Ammon's horn (tissue), 1 donor: ENCODE measurements at places on chromosomes 4 and X.
A peak's percentile ranks its signal among the peaks of the same experiment; 100 is the strongest.

GRCh38 chr4:102620697-102621497 is 119.7 kb downstream of the NFKB1 start:
- DNase-seq = peak; percentile 78

DNA sequence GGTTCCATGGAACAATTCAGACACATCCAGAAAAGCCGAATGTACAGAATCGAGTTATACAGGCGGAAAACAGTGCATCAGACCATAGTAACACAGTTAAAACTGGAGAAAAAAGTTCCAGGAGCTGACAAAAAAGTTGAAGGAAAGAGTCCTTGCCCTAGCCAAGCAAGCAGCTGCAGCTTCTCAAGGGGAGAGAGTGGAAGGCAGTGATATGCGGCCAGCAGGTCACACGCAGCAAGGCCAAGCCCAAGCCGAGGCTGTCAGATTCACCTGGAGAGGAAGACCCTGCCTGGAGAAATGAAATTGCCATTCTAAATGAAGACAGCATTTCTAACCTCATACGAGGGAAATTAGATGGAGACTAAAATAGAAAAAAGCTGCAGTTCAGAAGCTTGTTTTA is 55.8 kb downstream of the RGS12 start:
- no peak for DNase-seq

GRCh38 chr4:94011190-94011589 is 182.6 kb downstream of the ATOH1 start:
- no peak for DNase-seq

DNA sequence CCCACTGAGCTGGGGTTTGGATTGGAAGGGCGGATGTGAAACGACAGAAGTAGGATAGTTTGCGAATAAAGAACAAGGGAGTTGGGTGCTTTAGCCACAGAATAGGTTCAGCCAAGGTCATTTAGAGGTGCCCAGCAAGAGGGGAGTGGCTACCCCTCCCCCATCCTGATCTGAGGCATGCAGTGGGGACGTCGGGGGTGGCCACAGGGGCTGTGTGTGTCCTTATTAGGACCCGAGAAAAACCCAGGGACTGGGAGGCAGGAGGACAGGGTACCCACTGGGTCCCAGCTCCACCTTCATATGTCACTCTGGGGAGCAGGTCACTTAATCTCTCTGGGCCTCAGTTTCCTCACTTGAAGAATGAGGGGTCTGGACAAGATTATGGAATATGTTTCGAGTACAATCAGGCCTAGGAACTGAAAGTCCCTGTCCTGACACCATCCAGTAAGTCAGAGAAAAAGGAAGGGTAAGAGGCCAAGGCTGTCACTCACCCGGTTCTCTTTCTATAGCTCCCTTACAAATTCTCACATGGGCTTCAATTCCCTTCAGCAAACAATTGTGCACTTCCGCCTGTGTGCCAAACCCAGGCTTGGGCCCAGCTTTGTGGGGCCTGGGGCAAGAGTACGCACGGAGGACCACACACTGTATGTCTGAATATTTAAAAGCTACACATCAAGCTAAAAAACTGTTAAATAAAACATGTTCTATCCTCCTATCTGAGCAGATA is 4.2 kb upstream of the NYX start:
- DNase-seq = no peak

DNA sequence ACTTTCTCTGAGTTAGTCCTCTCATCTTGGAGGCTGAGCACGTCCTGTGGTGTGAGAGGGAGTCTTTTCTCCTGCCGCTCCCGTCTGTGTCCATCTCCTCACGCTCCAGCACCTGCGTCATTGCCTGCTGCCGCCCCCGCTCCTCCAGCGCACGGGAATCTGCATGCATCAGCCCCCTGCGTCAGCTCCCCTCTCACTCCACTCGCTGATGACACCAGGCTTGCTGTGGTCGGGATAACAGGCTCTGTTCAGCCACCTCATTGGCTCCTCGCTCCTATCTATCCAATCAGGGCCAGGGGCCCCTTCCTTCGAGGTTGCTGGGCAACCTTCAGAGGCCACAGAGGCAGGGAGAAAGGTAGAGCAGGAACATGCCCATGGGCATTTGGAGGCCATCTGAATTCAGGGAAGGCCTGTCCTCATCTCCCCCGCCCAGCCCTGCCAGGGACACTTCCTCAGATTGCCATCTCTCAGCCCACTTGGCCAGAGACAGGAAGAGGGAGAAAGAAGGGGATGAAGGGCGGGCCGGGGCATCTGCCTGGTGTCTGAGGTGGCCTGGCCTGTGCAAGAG is 9.3 kb downstream of the ZNF185 start:
- no peak for DNase-seq

- no peak for DNase-seq
These were observed 153.7 kb upstream of the BMP3 start for GRCh38 chr4:80876810-80877209.

DNA sequence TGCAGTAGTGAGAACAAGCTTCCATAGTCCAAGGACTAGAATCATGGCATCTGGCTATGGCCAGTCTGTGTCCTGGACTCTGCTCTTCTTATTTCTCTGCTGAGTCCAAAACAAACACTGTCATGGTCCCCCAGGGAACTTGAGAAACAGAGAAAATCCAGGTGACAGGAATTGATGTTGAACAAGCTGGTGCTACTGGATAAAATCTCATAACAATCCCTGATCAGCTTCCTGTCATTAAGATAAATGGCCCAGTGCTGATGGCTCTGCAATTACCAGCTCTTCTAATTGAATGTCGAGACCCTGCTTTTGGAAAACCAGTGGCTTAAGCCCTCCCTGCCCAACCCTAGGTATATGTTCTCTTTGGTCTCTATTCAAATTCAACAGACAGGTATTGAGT is 58.8 kb upstream of the ARHGAP36 start:
- DNase-seq = no peak

DNA sequence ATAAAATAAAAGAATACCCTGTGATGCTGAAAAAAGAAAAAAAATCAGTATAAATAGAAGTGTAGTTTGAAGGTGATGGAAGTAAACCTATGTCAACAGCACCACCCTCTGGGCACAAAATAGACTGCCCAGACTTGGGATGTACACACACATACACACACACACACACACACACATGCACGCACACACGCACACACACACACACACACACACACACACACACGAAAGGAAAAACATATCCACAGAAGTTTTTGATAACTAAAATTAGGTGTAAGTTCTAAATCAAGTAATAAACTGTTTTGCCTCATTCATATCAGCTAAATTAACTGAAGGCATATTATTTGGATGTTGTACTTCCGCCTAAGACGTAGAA is 40.5 kb downstream of the ANXA5 start:
- DNase-seq = peak; percentile 73

GRCh38 chr4:155805016-155805415 is 46.2 kb downstream of the GUCY1B1 start:
- DNase-seq = no peak

DNA sequence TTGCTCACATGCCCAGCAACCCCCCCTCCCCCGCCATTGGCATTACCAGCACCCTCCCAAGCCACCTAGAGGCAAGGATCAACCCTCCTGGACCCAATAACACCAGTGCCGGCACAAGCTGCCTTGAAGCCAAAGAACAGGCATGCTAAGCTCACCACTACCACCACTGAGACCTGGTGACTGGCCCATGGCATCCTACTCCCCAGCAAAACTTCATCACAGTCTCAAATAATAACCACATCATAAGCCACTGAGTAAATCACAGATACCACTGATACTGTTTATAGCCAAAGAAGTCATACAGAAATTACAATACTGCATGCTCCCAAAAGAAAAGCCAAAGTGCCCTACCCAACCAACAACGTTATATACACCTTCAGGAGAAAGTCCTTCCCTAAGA is 73.6 kb upstream of the RPL34 start:
- no peak for DNase-seq

- DNase-seq = no peak
These were observed 1101.0 kb upstream of the PCDH7 start for GRCh38 chr4:29619168-29619567.

- no peak for DNase-seq
These were observed 65.1 kb downstream of the PPP3CA start for GRCh38 chr4:101282076-101282844.

DNA sequence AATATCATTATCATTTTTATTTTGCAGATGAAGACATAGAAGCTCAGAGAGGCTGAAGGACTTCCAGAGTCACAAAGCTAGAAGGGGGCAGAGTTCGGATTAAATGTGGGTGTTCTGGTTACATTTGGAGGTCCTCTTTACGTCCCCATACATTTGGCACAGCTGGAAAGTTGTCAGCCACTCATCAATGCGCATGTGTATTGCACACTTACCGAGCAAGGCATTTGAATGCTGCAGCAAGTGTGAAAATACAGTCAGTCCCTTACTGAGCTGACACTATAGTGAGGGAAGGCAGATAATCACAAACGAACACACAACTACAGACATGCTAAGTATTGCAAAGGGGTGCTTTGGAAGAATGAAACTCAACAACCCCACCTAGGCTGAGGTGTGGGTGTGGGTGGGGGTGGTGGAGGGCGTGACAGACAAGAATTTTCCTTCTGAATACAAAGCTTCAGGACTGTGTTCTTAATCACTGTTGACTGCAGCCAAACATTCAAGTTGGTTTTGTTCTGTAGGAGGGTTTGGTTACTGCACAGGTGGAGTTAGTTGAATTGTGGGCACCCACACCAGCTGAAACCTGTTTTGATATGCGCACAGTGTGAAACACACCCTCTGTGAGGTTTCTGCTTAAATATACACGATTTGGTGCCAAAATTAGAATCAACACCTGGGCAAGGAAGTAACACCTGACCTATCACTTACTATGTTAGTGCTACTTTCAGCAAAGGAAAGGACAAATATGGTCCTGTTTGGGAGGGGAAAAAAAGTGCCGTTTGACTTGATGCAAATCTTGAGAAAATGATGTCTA is 72.4 kb downstream of the COQ2 start:
- no peak for DNase-seq

GRCh38 chrX:124540474-124540873 is 194.1 kb downstream of the SH2D1A start:
- no peak for DNase-seq

DNA sequence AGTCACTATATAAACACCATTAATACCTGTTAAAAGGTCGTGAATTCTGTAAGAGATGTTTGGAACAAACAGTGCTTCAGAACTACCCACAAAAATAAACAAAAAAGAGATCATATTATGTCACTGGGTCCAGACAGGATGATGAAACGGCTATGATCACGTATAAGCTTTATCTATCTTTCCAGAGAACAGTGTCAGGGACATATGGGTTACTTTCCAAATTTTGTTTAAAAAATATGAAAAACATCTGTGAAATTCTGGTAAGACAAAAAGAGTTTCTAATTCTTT is 90.0 kb downstream of the SORBS2 start:
- DNase-seq = no peak

- no peak for DNase-seq
These were observed 12.3 kb downstream of the ZNF182 start for GRCh38 chrX:47991263-47992094.

GRCh38 chrX:10370976-10371375 is 214.2 kb downstream of the CLCN4 start:
- no peak for DNase-seq

GRCh38 chrX:54494989-54495813 is 833 bp downstream of the FGD1 start:
- DNase-seq = no peak

GRCh38 chr4:6341696-6342095 is 72.0 kb downstream of the WFS1 start:
- DNase-seq = no peak

GRCh38 chr4:88144866-88145300 is 13.6 kb downstream of the ABCG2 start:
- DNase-seq = no peak

GRCh38 chr4:121411151-121411744 is 30.4 kb upstream of the QRFPR start:
- DNase-seq = no peak

GRCh38 chrX:68762766-68763165 is 66.1 kb upstream of the EFNB1 start:
- DNase-seq = peak; percentile 5

DNA sequence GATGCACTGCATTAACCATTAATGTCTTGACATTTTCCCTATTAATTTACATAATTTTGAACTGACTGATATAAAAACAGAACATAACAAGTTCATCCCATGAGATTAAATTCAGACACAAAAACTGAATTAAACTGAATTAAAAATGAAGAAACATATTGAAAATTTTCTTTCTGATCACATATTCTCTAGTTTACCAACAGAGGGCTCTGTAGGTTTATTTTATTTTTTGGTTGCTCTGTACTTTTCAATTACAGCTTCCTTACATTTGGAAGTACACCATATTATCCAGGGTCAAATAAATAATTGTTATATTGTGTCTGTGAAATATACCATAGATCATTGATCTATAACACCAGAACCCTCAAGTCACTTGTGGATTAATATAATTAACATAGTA is 27.3 kb upstream of the CT83 start:
- no peak for DNase-seq

GRCh38 chrX:69076088-69076487 is 89.2 kb downstream of the PJA1 start:
- DNase-seq = no peak

GRCh38 chr4:76055421-76055820 is 19.1 kb upstream of the ART3 start:
- DNase-seq = no peak

DNA sequence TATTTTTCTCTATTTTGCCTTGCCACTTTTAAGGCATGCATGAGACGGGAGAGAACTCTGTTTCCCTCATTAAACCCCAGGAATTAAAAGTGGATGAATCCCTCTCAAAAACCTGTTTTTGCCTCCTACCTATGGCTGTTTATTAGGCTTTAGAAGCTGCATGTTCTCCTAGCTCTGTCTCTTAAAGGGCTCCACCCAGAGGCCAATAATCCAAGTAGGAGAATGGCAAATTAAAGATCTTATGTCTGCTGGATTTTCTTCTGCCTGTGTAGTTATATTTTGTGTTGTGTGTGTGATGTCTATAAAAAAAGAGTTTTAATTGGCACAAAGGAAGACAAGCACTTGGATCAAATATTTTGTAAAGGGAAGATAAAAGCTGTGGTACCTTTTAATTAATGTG is 32.4 kb downstream of the MAGEC1 start:
- DNase-seq = peak; percentile 11

DNA sequence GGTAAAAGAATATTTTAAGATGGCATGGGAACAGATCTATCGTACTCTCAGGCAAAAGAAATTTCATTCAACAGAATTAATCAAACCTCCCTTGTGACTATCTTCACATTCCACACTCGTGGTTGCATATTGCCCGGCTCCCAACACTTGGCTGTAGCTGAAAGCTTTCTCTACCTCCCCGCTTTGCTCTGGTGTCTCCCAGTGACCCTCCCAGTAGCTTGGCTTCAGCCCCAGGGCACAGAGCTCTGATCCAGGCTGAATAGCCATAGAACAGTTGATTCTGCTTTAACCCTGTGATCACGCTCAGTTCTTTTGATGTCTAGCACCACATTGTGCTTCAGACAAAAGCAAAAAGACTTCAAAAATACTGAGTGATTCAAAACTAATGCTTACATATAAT is 24.6 kb downstream of the SLC7A11 start:
- peak; percentile 68 for DNase-seq

- DNase-seq = no peak
These were observed 13.7 kb upstream of the KLHL5 start for GRCh38 chr4:39048311-39048710.

DNA sequence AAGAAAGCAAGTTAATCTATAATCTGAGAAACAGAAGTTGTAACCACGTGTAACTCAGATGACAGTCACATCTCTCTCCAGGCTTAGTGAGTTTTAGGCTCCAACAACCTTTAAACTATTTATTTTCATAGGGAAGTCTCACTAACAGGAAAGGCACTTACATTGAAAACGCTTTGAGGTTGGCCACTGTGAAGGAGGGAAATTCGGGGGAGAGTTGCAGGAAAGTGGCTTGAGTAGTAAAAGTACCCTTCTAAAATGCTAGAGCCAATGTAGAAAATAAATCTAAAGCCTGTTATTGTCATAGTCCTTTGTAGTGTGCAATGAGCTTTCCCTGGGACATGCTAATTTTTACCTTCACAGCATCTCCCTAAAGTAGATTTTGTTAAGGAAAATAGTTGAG is 995 bp upstream of the NFXL1 start:
- DNase-seq = no peak
